ENCODE measurements at places on chromosomes 3 and 15. TPM values are rescaled to one million over a fixed set of nuclear protein-coding genes. Genes with fewer than 3 reads are reported as not detected.

Gene ZNF620
- polyA plus RNA-seq, result 5.1 TPM

Gene ZBTB47
- polyA plus RNA-seq, result 2.8 TPM

Gene RFTN1
- 7.5 TPM for polyA plus RNA-seq

Gene C3orf22
- not detected for polyA plus RNA-seq

Gene PPIP5K1
- polyA plus RNA-seq, result 30.4 TPM

Gene SLC35A5
- polyA plus RNA-seq, result 38.6 TPM

Gene CD200R1
- not detected for polyA plus RNA-seq

Gene CELSR3
- 17.5 TPM for polyA plus RNA-seq

Gene HGD
- polyA plus RNA-seq, result 0.09 TPM

Gene TMEM108
- 30.2 TPM for polyA plus RNA-seq

Gene PLAAT1
- 4.5 TPM for polyA plus RNA-seq

Gene PLCL2
- 3.5 TPM for polyA plus RNA-seq

Gene RHCG
- 0.53 TPM for polyA plus RNA-seq

Gene LRRC31
- polyA plus RNA-seq, result not detected

Gene STX19
- polyA plus RNA-seq, result not detected

Gene POPDC2
- polyA plus RNA-seq, result 1.2 TPM

Gene CHST2
- polyA plus RNA-seq, result 5.1 TPM

Gene ILDR1
- 1.8 TPM for polyA plus RNA-seq

Gene FEZF2
- 0.06 TPM for polyA plus RNA-seq

Gene MUC13
- polyA plus RNA-seq, result not detected

Gene REC114
- 0.12 TPM for polyA plus RNA-seq

Gene NAALADL2
- polyA plus RNA-seq, result 0.30 TPM

Gene RLBP1
- 0.05 TPM for polyA plus RNA-seq

Gene HTR3E
- not detected for polyA plus RNA-seq

Gene CCR1
- not detected for polyA plus RNA-seq

Gene TGM4
- 0.02 TPM for polyA plus RNA-seq

Gene LEKR1
- 0.08 TPM for polyA plus RNA-seq

Gene LMAN1L
- not detected for polyA plus RNA-seq

Gene CTXN2
- 0.08 TPM for polyA plus RNA-seq

Gene ANKRD63
- polyA plus RNA-seq, result 0.18 TPM

Gene PLA2G4D
- polyA plus RNA-seq, result 0.20 TPM

Gene OR5H1
- not detected for polyA plus RNA-seq

Gene POLQ
- 2.5 TPM for polyA plus RNA-seq

Gene RTP1
- polyA plus RNA-seq, result 2.1 TPM

Gene MST1
- polyA plus RNA-seq, result 14.2 TPM

Gene ULK3
- 34.4 TPM for polyA plus RNA-seq

Gene KCNH8
- polyA plus RNA-seq, result 2.2 TPM

Gene NPAP1
- 0.06 TPM for polyA plus RNA-seq

Gene GRM2
- 11.7 TPM for polyA plus RNA-seq

Gene NTRK3
- 7.4 TPM for polyA plus RNA-seq

Gene ISY1
- polyA plus RNA-seq, result 38.7 TPM

Gene FXR1
- 80.4 TPM for polyA plus RNA-seq
